ENCODE measurements at places on chromosomes 3 and 15.

- DNase-seq = no peak
Measured at GRCh38 chr3:15291589-15292541, 40.5 kb downstream of the SH3BP5 start.

DNA sequence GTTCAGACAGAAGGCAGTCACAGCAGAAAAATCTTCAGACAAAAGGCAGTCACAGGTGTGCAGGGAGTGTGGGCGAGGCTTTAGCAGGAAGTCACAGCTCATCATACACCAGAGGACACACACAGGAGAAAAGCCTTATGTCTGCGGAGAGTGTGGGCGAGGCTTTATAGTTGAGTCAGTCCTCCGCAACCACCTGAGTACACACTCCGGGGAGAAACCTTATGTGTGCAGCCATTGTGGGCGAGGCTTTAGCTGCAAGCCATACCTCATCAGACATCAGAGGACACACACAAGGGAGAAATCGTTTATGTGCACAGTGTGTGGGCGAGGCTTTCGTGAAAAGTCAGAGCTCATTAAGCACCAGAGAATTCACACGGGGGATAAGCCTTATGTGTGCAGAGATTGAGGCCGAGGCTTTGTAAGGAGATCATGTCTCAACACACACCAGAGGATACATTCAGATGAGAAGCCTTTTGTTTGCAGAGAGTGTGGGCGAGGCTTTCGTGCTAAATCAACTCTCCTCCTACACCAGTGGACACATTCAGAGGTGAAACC, 27.6 kb downstream of the ZNF589 start:
- peak; percentile 99 for DNase-seq

DNA sequence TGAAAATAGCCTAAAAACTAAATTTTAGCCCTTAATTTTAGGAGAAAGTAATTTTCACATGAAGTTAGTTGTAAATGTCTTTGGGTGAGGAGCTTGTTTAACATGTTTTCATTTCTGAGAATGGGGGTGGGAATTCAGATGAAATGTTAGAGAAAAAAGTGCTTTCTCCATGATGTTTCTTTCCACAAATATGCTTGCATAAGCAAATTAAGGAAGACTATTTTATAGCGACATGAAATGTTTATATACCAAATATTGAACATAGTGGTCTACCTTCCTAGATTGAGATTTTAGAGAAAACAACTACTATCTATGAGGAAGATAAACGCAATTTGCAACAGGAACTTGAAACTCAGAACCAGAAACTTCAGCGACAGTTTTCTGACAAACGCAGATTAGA, 13.0 kb upstream of the RPLP1 start:
- no peak for DNase-seq

- peak; percentile 49 for DNase-seq
Measured at GRCh38 chr15:73075160-73075859, 23.0 kb downstream of the NEO1 start.

DNA sequence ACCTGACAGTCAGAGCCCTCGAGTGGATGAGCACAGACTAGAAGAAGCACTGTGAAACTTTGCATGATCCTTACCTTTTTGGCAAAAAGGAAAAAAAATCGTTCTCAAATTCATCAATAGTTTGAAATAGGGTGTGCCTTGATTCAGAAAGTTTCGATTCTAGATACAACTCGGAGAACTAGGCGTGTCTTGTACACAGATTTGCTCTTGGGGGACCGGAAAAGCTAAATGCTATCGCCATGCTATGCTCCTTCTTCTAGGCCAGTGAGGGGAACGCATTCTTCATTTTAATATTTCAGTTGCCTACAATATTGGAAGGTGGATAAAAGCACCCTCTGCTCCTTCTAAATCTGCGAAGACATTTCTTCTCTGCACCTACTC, 25.0 kb downstream of the CD86 start:
- DNase-seq = no peak

- no peak for DNase-seq
Measured at GRCh38 chr3:109382588-109382987, 45.2 kb upstream of the DPPA4 start.

GRCh38 chr3:21446027-21446426, 305.0 kb downstream of the ZNF385D start:
- DNase-seq = no peak

GRCh38 chr3:143629726-143630125, 218.5 kb downstream of the SLC9A9 start:
- DNase-seq = no peak

- DNase-seq = no peak
Measured at GRCh38 chr15:31268911-31269784, 57.5 kb upstream of the KLF13 start.

DNA sequence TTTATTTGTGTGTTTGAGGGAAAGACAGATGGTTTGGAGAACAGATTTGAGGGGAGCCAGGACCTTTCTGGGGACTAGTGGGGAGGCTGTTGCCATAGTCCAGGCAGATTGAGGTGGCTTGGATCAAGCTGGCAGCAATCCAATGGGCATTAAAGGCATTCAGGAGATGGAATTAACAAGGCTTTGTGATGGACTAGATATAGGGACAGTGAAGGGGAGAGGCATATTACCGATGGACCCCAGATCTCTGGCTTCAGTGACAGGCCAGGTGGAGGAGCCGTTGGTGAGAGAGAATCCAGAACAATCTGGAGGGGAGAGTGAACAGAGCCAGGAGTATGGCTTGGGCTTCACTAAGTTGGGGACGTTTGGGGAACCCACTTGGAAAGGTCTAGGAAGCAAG, 124.8 kb downstream of the EEFSEC start:
- DNase-seq = no peak

DNA sequence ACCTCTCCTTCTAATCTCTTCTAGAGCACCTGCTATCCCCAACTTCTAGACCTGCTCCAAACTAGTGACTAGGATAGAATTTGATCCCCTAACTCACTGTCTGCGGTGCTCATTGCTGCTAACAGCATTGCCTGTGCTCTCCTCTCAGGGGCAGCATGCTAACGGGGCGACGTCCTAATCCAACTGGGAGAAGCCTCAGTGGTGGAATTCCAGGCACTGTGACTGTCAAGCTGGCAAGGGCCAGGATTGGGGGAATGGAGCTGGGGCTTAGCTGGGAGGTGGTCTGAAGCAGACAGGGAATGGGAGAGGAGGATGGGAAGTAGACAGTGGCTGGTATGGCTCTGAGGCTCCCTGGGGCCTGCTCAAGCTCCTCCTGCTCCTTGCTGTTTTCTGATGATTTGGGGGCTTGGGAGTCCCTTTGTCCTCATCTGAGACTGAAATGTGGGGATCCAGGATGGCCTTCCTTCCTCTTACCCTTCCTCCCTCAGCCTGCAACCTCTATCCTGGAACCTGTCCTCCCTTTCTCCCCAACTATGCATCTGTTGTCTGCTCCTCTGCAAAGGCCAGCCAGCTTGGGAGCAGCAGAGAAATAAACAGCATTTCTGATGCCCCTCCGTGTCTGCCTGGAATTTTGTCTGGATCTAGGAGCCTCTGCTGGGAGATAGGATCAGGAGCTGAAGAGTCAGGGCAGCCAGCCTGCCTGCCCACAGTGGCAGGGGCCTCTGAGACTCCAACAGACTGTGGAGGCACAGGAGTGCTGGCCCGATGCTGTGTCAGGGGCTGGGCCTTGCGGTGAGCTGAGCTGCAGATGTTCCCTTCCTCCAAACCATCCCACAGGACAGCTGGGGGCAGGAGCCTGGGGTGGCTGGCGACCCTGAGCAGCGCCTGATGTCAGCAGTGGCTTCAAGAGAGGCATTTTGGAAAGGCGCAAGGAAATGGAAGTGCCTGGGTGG, 3.0 kb downstream of the ISLR start:
- no peak for DNase-seq

DNA sequence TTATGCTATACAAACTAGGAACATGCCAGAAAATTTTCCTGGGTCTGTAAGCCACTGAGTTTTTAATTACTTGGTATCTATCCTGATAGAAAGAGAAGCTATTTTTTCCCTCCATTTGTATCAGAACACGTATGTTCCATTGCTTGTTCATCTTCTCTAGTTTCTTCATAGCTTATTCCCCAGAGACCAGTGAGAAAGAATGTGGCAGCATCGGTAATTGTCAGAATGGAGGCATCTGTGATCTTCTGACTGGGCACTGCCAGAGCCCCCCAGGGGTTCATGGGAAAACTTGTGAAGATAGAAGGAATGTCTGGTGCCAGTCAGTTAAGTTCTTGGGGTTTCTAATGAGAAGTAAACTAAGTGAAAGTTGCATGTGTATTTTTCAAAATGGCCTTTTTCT, 720.2 kb upstream of the GOLIM4 start:
- DNase-seq = no peak

GRCh38 chr3:153731071-153731470, 390.1 kb upstream of the ARHGEF26 start:
- no peak for DNase-seq

GRCh38 chr15:51121118-51121517, 26.4 kb upstream of the TNFAIP8L3 start:
- DNase-seq = peak; percentile 96

Data from mammary epithelial cell (primary cell).